ENCODE measurements at places on chromosomes 1 and 21.
A peak's percentile ranks its signal among the peaks of the same experiment; 100 is the strongest.

GRCh38 chr1:42417166-42417565 is 36.6 kb downstream of the RIMKLA start:
- no peak for DNase-seq

DNA sequence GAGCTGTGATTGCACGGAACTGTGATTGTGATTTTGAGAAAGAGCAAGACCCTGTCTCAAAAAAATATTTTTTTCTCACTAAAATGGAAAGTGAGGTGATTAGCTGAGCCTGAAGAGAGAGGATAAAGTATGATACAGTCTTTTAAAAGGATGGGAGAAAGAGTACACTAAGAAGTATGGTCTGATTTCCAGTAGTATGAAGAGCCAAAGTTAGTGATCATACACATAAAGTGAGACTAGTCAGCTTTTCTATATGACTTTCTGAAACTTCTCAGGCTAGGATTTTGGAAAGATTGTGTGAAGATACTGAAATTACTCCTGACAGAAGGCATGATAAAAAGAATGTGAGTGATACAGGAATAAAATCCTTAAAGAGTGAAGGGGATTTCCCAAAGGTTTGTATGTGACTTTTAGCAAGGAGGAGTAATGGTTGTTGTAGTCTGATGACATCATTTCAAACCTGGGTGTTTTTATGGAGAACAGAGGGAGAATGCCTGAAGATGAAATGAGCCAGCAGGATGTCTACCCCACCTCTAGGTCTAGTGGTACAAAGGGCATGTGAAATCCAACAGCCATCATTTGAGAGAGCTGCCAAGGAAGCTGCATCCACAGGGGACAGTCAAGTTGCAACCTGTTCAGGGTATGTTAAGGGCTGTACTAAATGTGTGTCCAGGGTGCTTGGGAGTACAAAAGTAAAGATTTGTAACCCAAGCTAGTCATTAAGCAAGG is 157.7 kb downstream of the PIK3R3 start:
- no peak for DNase-seq

DNA sequence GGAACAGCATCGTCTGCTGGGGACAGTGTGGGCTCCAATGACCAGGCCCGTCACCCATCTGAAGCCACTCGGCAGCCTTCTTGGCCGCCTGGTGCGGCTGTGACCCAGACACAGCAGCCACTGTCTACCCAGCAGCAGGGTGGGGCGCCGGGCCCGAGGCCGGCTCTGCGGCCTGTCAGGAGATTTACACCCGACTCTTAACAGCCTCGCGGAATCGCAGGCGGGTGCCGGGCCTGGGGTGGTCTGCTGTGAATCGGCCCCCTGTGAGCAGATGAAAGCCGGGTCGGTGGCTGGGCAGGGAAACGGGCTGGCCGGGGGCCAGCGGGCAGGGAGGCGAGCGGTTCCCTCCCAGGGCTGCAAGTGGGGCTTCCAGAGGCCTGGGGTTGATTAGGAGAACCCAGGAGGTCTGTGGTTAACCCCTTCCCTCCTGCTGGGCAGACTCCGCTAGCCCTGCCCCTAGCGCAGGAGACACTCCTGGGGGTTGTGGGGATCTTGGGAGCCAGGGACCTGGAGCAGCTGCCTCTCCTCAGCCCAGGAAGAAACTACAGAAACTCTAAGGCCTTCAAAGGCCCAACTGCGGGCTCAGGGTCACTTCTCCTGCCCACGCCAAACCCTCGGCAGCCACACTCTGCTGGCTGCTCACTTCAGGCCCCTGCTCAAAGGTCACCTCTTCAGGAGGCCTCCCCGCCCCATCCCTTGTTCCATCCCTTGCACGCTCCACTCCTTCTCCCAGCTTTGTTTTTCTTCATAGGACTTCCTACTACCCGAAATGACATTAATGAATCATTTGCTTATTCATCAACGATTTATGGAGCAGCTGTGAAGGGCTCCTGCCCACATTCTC is 15.6 kb downstream of the RUNX3 start:
- DNase-seq, result peak; percentile 77

- peak; percentile 18 for DNase-seq
These were observed 40.4 kb upstream of the EIF4G3 start for GRCh38 chr1:21216835-21217811.

DNA sequence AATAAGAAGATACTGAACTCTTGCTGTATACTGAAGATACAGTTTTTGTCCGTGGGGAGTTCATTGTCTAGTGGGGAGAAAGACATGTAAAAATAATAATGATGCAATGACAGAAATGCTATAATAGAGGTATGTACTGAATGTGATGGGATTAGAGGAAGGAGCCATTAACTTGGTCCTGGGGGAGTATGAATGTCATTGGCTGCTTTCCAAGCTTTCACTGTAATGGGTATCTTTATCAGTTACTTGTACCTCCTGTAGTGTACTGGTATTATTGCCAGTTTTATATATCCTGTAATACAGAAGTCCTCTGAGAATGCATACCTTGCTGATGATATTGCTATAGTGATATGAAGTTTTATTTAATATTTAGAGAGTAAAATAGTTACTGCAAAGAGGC is 7.4 kb downstream of the BTBD8 start:
- DNase-seq, result no peak

DNA sequence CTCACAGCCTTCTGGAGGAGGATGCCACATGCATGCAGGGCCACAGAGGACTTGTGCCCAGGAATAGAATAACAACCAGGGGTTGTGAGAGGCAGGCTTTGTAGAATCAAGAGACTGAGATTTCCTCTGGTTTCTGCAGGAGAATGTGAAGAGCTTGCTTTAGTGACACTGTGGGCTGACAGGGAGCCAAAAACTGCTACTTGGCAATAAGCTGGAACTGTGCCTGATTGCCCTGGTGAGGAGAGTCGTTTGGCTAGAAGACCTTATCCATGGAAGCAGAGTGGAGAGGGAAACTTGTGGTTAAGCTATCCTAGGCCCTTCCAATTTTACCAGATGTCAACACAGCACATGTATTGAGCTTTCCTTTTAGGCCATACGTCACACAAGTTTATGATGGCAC is 902.1 kb downstream of the MRPL39 start:
- DNase-seq, result no peak

DNA sequence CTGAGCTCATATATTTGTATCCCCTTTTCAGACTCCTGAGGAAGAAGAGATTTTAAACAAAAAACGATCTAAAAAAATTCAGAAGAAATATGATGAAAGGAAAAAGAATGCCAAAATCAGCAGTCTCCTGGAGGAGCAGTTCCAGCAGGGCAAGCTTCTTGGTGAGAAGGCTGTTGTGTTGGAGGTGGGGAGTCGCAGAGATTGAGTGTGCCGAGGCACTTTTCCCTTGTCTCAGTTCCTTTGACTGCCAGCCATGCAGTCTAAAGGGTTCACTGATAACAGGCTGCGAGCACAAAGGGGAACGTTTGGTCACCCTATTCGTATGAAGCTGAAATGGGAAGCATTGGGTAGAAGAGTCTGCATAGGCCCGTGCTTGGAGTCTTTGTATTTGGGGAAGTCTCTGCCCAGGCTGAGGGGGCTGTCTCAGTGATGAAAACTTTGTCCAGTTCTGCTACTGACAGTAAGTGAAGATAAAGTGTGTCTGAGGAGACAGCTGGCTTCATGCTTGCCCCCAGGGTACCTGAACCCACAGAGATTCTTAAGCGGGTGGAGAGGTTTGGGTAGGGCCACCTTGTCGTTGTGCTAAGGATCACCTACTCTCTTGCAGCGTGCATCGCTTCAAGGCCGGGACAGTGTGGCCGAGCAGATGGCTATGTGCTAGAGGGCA is 2.8 kb downstream of the RPS8 start:
- DNase-seq, result no peak

DNA sequence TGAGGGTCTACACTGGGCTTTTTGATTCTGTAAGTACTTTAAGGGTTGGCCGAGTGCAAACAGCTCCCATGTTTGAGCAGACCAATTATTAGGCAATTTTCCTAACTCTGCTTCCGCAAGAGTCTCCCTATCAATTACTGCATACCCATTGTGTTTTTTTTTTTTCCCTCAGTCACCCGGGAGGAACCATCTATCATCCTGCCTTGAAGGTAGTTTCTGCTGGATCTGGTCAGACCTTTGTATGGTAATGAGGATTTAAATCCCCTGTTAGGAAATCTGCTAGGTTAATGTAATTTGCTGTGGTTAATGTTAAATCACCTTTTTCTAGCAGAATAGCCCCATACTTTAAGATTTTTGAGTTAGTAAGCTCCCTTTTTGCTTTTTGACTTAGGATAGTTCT is 40.8 kb upstream of the WARS2 start:
- DNase-seq, result no peak

GRCh38 chr1:203643213-203644045 is 16.8 kb downstream of the ATP2B4 start:
- no peak for DNase-seq

All from left lung (tissue), 14 donors.